AG04450 (cell line): ENCODE measurements at places on chromosomes 12 and 14.

- DNase-seq: no peak
Observed at GRCh38 chr12:41013881-41014642, 174.1 kb upstream of the PDZRN4 start.

DNA sequence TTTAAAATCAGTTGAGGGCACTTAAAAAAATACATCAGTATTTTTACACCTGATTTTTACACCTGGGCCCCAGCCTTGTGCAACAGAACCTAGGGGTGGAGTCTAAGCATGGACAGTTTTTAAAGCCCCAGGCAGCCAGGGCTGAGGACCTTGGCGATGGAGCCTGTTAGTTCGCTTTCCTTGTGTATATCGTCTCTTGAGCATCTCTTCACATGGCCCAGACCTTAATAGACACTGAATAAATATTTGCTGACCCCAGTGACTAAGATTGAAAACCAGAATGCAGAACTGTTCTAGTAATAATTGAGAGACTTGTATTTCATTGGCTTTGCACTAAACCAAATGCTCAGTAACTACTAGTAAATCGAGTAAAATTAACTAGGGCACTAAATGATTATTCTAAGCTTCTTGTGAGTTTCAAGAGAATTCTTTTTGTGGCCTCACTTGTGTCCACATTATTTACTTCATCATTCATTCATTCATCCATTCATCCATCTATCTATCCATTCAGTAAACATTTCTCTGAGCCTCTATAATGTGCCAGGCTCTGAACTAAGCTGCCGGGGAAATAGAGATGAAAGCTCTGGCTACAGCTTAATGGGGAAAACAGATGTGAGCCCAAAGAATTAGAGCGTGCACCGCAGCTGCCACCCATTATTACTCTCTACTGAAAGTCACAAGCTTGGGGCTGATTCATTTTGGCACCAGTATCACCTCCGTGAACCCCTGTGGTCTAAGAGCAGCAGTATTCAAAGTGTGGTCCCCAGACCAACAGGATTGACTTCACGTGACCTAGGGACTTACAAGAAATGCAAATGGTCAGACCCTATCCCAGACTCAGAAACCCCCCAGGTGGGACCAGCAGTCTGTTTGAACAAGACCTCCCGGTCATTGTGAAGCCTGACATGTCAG lies 30.7 kb upstream of the BCL7A start:
- no peak for DNase-seq

GRCh38 chr14:96098309-96098998 lies 59.3 kb downstream of the C14orf132 start:
- DNase-seq: peak; percentile 47

GRCh38 chr12:108316176-108317086 lies 22.7 kb downstream of the CMKLR1 start:
- no peak for DNase-seq

- no peak for DNase-seq
Observed at GRCh38 chr12:14988035-14988434, 15.2 kb downstream of the PDE6H start.

DNA sequence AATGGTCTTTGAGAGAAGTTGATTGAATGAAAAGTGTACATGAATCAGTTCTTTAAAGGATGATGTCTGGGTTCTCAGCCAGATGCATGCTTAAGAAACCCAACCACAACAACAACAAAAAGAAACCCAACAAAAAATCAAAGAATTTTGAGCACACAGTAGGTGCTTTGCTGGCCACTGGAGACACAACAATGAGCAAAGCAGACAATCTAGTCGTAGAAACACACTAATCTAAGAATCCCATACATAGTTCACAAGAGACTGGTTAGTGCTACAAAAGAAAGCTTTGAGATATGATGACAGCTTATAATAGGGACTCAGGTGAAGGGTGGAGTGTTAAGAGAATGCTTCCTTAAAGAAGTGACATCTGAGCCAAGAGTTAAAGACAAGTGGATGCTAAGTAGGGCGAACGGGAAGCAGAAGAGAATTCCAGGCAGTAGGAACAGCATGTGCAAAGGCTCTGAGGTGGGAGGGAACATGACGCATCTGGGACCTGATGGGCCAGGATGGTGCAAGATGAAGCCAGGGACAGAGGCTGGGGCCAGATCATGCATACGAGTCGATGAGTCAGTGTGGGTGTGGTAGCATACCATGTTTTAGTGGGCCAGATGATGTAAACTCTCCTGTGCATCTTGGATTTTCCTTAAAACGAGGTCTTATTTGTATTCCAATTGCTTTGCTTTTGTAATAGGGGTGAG lies 4.6 kb upstream of the HIP1R start:
- DNase-seq: no peak

GRCh38 chr12:131758016-131758739 lies 47.3 kb downstream of the SFSWAP start:
- DNase-seq: no peak

- no peak for DNase-seq
Observed at GRCh38 chr12:120056739-120057138, 59.8 kb downstream of the RAB35 start.
